ENCODE measurements at places on chromosomes 7 and 10.

GRCh38 chr10:121069061-121069850 lies 218.1 kb downstream of the WDR11 start:
- DNase-seq, result no peak

DNA sequence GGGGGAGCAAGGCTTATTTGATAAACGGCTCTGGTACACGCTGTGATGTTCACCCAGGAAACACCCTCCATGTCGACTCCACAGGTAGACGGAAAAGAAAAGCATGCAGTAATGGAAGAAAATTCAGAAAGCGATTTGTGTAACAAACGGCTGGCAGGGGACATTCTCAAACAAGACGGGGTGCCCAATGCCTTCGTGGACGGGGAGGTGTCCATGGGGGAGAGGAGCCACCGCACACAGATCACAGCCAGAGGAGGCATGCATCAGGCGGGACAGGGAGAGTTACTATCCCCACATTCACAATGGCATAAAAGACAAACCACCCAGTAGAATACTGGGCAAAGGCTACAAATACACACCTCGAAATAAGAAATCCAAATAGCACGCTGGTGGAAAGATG lies 20.1 kb downstream of the CNPY1 start:
- DNase-seq, result no peak

- no peak for DNase-seq
Observed at GRCh38 chr7:115435178-115435577, 513.3 kb downstream of the MDFIC start.

GRCh38 chr7:156029460-156030007 lies 217.3 kb upstream of the SHH start:
- DNase-seq, result no peak

DNA sequence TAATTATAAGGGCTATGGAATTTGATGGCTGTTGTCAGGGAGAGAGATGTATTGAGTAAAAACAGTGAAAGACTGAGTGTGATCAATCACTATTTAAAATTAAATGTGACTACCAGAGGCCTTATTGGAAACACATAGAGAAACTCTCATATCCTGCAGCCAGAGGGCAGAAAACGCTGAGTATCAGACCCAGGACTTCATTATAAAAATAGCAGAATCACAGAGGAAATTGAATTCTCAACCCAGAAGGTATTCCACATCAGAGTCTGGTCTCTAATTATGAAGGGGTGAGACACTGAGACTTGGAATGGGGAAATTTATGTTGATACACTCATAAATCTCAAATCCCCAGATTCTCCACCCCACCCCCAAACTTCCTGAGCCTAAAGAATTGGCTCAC lies 69.5 kb upstream of the IL6 start:
- DNase-seq, result no peak

DNA sequence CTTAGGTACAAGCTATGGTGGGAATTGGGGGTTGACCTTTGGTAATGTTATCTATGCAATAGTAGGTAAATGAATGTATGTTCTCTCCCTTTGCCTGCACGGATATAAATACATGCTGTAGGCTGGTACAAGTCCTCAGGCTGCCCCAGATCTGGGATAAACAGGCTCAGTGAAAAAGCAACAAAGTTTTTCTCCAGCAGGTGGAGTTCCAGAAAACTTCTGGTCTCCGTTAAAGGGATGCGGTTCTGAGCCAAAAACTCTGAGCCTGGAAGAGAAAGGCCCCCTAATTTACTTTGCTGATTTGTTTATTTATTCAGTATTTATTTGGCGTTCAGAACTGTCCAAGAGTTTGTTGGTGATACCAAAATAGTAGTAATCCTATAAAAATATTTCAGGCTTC lies 204.7 kb downstream of the ADRA2A start:
- DNase-seq, result no peak

- DNase-seq, result no peak
Observed at GRCh38 chr10:92640107-92640506, 47.2 kb downstream of the KIF11 start.

DNA sequence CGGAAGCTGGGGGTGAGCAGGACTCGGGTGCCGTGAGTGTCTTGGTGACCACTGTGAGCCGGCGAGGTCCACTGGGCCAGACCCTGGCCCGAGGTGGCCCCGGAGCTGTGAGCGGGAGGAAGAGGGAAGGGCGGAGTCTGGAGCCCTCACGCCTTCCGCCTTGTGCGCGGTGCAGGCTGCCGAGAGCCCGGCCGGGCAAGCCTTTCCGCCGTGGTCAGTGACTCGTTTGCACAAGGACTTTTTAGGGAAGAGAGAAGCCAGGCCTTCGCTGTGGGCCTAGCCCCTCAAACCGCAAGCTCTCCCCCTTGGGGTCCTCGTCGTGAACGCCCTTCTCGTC lies 40.9 kb upstream of the ZNF32 start:
- no peak for DNase-seq

DNA sequence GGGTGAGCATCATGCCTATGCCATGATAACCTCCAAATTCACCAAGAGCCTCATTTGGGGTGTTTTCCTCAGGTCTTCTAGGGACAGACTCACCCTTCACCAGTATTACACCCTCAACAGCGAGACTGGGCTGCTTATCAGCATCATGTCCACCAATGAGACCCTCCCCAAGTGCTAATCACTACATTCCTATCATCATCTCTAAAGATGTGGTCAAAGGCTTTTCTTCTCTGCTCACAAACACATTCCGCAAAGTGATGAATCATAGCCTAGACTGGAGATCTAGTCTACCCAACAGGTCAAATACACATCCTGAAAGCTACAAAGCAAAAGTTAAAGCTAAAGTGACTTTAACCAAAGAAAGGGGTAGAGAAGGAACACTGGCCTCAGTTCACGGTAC lies 75.3 kb upstream of the C7orf33 start:
- DNase-seq, result no peak

DNA sequence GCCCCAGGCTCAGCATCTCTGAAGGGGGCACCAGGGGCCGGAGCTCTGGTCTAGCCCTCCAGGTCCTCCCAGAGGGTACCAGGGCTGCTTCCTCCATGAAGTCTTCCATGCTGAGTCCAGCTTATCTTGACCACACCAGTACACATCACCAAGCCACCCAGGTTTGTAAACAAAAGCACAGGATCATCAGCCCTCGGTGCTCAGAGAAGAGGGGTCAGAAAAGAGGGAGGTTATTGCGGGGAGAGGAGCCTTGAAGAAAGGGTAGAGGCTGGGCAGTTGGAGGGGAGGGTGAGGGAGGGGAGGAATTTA lies 23.9 kb downstream of the AQP1 start:
- no peak for DNase-seq

DNA sequence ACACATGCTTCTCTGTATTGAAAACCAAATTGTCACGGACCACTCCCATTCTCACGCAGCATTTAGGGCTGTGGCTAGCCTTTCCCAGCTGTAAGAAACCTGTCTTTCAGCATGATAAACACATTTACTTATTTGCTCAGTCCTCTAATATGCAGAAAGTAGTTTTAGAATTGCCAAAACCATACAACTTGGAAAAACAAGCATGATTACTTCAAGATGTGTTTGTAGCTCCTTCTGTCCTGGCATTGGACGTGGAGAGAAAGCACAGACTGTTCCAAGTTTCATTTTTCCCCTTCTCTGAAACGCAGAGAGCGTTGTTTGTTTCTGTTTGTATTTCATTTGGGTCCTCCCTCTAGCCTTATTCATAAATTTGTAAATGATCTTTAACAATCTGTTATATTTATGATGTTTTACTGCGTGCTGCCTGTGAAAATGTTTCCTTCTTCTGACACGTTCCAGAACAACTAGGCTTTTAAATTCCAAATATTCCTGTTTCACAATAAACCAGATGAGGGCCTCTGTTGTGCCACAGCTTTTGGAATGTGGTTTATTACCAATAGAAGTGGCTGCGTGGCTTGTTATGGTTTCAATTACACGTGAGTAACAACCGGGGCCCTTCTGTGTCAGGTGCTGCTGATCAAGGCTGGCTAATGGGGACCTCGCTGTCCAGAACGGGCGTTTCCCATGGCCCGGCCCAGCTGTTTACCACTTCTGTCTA lies 26.1 kb downstream of the MNX1 start:
- no peak for DNase-seq

DNA sequence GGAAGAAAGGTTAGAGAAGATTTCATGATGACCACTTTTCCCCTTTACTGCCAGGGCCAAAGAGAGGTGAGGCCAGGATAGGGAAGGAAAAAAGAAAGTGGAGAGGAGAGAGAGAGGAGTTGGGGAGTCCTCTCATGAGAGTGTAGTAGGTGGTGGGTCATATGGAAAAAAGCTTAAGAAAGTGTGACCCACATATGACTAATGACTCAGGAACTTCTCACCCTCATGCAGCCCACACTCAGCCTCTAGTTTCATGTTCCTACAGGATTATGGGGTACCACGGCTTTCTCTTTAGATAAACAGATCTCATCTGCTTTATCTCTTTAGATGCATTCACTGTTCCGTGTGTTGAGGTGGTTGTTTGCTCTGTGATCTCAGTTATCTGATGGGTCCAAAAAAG lies 462.5 kb upstream of the IGFBP3 start:
- DNase-seq, result no peak

GRCh38 chr7:147869456-147869855 lies 721.1 kb upstream of the C7orf33 start:
- DNase-seq, result no peak

DNA sequence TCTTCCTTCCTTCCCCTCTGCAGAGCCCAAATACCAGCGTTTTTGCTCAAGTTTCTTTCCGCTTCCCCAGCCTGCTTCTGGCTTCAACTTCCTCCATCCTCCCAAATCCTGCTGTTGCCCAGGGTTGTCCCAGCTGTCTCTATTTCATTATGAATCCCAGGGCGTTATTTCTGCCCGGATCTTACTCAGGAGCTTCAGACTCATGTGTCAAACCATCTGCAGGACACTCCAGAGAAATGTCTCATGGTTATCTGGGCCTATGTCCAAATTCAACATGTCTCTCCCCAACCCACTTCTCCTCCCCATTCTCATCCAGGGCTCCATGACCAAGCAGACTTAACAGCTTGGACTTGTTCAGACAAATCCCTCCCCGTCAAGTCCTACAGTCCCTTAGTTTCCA lies 15.6 kb downstream of the ARHGAP22 start:
- DNase-seq, result no peak

DNA sequence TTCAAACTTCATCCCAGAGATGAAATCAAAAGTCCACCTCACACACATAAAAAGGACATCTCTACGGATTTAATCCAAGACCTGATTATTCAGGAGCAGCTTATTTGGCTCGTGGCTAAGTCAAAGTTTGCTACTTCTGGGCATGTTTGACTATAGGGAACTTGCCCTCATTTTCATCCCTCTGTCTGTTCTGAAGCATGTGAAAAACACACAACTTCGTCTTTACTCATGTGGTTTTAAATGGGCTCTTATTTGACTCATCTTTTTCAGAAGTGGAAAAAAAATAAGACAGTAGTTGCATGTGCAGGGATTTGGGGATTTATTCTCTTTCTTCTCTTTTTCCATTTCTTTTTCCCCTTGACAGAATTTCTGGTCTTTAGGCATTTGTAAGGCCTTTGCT lies 295.9 kb downstream of the TFEC start:
- DNase-seq, result no peak

DNA sequence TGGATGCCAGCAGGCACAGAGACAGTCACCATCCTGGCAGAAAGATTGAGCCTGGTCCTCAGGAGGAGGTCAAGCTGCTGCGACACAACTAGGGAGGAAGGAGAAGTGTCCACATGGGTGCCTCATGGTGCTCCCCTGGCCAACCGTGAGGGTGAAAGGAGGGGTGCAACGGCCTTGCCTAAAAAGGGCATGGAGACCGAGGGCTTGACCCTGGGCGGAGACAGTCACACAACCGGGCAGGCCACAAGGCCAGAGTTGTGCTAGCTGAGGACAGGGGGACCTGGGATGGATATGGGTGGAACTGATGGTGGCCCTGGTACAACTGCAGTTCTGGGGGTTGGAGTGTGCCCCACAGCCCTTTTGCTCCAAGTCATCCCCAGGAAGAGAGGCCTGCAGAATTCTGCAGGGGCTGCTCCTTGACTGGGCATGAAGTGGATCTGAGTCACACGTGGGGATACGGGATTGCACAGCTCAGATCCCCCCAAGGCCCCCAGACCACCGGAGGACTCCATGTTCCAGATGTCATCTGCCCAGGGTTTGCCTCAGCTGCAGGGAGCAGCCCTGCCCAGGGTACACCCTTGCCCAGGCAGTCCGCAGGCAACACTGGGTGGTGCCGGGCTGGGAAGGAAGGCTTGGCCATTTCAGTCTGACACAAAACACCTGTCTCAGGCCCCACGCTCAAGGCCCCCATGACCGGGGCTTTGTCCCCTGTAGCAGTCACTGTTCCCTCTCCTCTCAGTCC lies 602.3 kb upstream of the MGMT start:
- no peak for DNase-seq

DNA sequence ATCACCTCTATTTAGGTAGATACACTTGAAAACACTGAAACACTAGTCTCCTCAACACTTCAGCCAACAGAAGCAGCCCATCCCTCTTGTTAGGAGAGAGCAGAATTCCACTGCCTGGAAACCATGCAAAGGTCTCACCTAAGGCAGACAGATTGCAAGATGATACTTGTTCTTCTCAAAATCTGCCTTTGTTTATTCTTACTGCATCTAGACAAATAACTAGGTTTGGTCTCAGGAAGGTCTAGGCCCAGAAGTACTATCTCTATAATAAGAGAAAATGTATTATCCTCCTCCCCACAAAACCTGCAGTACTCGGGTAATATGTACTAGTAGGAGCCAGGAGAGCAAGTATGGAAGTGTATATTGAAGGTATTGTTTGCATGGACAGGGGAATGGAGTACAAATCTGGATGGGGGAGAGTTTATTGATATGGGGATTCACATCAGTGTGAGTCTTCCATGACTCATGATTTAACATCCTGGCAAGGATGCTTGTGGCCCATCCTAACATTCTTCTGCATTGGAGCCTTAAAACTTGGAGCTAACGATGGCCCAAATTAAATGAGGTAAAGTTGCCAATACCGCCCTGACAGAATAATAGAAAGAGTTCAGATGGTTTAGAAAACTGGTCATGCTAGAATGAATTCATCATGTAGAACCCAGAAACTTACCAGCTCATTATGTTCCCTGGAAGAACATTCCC lies 109.2 kb downstream of the EPC1 start:
- DNase-seq, result no peak

GRCh38 chr10:82313401-82313800 lies 438.4 kb downstream of the NRG3 start:
- DNase-seq, result no peak

GRCh38 chr7:49885593-49886285 lies 112.3 kb downstream of the VWC2 start:
- DNase-seq, result no peak

GRCh38 chr10:91887272-91888076 lies 21.8 kb downstream of the FGFBP3 start:
- no peak for DNase-seq

DNA sequence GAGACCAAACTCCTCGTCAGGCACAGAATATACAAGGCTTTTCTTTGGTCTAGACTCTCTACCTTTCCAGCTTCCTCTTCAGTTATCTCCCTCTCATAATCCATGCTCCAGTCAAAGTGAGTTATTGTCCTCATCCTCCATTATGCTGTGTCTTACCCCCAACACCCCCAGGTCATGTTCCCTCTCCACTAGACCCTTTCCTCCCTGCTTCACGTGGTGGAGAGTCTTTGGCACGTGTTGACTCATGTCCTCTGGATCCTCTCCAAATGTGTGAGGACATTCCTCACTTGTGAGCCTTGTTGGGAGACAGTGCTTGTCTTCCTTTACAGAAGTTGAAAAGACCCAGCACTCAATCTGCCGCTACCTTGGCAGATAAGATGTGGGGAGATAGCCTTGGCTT lies 36.0 kb upstream of the DLD start:
- no peak for DNase-seq

GRCh38 chr7:79529881-79530235 lies 76.4 kb upstream of the MAGI2 start:
- DNase-seq, result no peak

GRCh38 chr10:128570319-128570995 lies 444.2 kb upstream of the MKI67 start:
- no peak for DNase-seq

Data from cortex of kidney (tissue), 1 donor.